ELR (cell line): ENCODE measurements at places on chromosomes 2 and 18.

GRCh38 chr18:79986726-79987125 is 1.6 kb downstream of the TXNL4A start:
- DNase-seq = no peak

DNA sequence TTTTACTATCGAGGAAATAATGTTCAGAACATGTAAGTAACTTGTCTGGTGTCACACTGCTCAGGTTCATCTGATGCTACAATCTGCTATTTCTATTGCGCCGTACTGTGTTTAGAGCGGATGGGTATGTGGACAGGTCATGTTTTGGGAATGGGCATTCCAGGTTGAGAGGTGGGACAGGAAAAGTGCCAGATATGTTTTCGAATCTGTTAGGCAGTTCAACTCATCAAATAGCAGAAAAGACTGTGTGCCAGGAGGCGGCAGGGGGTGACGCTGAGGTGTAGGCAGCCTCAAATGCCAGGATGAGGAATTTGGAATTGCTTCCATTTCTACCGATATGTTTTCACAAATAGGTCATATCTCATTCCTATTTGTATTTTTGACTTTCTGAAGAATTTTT is 123.8 kb downstream of the HRH4 start:
- no peak for DNase-seq

- DNase-seq = no peak
These were observed 2.2 kb downstream of the CDKL4 start for GRCh38 chr2:39241588-39241987.

- no peak for DNase-seq
These were observed 81.2 kb downstream of the CTIF start for GRCh38 chr18:48620071-48620470.
